ENCODE measurements at places on chromosomes 5 and 9.

- DNase-seq: no peak
Measured at GRCh38 chr5:149198148-149198547, 56.9 kb downstream of the ABLIM3 start.

GRCh38 chr5:173316339-173317020 lies 11.7 kb downstream of the STC2 start:
- DNase-seq: no peak

GRCh38 chr5:107874795-107875194 lies 204.1 kb upstream of the EFNA5 start:
- no peak for DNase-seq

- no peak for DNase-seq
Measured at GRCh38 chr5:62922191-62922590, 343.6 kb downstream of the LRRC70 start.

GRCh38 chr5:4991925-4992324 lies 148.2 kb upstream of the ADAMTS16 start:
- DNase-seq: no peak

DNA sequence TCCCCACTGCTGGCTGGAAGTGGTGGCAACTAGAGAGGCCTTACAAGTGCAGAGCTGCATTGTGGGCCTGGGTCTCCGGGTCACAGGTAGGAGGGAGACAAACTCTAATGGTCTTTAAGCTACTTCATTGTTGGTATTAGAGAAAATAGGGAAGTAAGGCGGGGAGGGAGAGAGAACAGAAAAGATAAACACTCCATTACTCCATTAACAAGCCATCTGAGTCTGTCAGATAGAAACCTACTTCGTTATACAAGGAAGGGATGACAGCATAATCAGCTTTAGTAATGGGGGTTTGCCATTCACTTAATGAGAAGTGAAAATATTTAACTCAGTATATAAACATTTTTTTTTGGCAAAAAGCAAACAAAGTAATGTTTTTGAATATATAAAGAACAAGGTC lies 107.4 kb downstream of the TLE1 start:
- no peak for DNase-seq
